ENCODE measurements at places on chromosomes 5 and 9.

DNA sequence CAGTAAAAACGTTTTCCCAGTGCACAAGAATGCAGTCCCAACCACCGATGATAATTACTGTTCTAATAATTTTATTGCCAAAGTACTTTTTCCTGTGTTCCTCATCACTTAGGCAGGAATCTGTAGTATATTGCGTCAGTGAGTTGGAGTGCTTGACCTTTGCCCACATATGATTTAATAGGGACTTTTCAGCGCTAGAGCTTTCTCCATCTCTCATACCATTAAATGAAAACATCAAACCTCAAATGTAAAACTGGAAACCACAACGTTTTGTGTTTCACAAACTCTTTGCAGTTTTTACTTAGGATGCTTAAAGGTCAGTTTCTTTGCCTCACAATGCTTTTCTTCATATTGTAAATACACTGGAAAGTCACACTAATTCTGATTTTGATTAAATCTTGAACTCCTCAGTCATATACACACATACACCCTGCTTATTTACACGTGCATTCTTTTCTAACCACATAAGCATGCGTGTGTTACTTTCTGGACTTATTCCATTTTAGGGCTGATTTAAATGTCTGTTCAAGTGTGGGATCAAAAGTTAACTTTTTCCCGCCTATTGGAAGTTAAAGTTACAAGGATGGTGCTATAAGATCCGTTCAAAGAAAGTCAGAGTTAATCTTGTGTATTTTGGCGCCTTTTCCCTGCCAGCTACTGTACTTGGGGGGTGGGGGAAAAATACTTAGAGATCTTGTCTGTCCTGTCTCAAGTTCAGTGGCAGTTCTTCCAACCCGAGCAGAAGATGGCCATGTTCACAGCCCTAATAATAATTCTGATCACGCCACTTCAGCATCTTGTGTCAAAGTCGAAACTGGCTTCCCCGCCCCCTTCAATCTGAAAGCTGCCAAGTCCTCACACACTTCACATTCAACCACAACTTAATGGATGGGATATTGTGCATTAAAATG lies 6.6 kb upstream of the NFIB start:
- no peak for DNase-seq

GRCh38 chr5:180113660-180114303 lies 42.2 kb upstream of the RNF130 start:
- DNase-seq, result no peak

DNA sequence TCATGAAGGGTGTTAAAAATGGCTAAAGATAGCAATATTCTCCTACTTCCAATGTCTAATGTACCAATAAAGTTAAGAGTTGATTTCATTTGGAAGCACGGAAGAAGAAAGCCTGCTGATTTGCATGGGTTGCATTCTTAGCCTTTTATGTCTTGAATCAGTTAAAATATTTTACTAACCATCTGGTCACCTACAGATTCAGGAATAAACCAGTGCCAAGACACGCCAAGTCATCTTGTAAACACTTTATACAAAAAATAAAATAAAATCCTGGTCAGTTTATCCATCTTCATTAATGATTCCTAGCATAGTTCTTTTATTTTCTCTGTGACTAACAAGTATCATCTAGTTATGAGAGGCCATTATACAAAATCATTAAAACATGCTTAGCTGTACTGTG lies 1031.6 kb upstream of the WWC1 start:
- no peak for DNase-seq

DNA sequence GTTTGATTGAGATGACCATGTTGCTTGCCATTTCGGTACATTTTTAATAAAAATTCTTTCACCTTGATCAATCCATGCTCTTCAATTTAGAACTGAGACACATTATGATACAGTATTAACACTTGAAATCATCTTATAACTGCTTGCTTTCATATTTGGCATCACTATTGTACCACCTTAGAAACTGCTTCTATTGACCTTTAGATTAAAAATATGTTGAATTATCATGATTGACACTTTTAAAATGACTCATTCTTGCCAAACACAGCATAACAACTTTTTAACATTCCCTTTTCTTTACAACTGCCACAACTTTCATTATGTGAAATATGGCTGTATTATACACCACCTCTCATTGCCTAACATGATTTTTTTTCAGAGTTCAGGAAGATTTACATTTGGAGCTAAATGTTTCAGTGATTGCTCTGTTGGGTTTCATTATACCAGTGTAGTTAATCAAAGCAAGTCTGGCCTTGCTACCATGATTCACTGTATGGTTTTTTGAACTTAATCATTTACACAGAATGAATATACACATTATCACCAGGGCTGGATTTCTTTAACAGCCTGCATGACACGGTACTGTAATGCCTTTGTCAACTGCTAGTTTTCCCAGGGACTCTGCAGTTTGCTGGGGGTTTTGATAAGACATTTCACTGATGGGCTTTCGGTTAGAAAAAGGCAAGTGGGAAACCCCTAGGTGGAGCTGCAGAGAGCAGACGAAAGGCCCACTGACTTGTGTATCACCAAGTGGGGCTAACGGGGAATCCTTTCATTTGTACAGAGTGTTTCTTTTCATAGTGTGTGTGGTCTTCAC lies 93.6 kb upstream of the TLE4 start:
- DNase-seq, result no peak

- no peak for DNase-seq
Measured at GRCh38 chr5:80865551-80865950, 94.6 kb upstream of the RASGRF2 start.

GRCh38 chr5:79133121-79133656 lies 21.6 kb downstream of the BHMT start:
- DNase-seq, result no peak

DNA sequence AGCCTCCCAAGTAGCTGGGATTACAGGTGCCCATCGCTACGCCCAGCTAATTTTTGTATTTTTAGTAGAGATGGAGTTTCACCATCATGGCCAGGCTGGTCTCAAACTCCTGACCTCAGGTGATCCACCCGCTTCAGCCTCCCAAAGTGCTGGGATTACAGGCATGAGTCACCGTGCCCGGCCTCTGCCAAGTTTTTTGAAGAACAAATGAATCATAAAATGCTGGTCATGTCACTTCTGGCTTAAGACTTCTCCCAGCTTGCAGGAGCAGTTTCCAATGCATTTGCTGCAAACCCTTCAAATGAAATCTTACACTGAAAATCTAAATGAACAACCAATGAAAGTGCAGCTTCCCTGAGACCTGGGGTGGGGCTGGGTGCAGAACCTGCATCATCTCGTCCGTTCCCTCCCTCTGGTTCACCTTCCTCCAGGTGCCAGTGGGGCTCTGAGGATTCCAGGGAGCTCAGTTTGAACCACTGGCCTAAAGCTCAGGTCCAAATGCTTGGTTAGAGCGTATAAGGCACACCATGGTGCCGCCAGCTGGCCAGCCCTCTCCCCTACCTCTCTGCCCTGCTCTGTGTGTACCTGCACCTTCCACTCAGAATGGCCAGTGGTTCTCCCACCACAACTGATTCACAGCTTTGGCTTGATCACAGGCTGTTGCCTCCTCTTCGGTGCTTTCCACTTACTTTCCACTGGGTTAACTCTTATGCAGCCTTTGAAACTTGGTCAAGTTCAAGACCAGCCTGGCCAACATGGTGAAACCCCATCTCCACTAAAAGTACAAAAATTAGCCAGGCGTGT lies 39.8 kb upstream of the FUBP3 start:
- no peak for DNase-seq

DNA sequence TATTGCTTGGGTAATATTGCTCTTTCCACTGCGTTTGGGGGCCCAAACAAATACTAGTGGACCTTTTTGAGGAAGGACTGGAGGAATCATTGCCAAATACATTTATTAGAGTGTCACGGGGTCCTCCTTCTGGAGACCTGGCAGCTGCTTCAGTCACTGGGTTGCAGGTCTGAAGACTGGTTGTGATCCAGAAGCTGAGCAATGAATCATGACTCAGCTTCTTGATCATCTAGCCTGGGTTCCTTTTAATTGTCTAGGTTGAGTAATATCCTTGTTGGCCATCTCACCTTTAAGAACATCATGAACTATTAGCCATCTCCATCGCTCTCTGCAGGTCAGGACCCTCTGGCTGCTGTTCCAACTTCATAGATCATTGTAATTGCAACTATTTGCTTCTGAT lies 15.4 kb upstream of the UBAP1 start:
- no peak for DNase-seq

- DNase-seq, result no peak
Measured at GRCh38 chr9:123584202-123585176, 228.5 kb downstream of the CRB2 start.

DNA sequence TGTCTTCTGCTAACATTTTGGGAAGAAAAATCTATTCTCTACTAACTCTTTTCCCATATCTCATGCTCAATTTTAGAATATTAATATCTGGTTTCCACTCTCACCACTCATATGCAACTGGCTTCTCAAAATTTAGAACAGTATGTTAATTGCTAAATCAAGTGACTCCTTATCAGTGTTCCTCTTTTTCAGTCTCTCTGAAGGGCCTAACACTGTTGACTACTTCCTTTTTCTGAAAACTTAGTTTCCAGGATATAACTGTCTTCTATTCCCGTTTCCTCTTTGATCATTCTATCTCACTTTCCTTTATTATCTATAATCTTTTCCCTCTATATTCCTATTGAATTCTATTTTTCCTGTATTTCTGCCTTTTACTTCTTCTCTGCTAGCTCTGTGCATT lies 1717.2 kb upstream of the C9orf72 start:
- DNase-seq, result no peak

DNA sequence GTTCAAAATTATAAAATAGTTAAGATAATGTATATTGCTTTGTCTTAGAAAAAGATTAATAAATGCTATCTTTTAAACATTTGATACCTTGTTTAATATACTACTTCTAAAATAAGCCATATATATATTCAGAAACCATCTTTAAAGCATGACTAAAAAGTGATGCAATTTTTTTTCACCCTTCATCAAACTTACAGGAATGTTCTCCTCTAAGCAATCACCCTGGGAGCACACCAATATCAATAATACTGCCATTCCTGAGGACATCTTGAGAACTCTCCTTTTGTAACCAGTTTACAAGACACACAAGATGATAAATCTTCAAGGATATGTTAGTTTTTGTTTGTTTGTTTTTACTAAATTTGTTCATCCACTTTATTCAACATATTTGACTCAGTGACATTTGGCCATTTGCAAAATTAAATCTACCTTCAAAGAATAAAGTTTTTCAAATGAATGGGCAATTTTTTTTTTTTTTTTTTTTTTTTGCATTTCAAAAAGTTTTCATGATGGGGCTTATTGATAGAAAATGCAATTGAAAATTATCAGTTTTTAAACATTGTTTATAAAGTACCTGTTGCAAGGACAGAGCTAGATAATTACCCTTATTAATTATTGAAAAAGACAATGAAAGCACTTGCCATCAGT lies 17.2 kb downstream of the FOXD1 start:
- no peak for DNase-seq

DNA sequence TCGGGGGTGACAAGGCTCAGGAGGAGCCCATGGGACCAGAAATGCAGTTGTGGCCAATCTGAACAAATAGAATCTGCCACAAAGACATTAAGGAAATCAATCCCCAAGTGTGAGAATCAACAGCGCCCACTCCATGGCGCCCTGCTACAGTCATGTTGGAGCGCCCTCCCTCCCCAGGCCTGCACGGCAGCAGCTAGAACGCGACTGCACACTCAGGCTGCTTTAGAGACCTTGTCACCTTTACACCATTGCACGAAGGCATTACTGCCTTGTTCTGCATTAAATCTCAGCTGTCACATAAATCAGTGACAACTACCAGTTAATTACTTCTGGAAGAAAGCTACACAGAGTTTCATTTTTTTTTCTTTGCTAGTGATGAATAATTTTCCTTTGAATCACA lies 98.7 kb upstream of the SPIN1 start:
- no peak for DNase-seq

GRCh38 chr5:10593531-10594181 lies 29.8 kb downstream of the ANKRD33B start:
- no peak for DNase-seq

DNA sequence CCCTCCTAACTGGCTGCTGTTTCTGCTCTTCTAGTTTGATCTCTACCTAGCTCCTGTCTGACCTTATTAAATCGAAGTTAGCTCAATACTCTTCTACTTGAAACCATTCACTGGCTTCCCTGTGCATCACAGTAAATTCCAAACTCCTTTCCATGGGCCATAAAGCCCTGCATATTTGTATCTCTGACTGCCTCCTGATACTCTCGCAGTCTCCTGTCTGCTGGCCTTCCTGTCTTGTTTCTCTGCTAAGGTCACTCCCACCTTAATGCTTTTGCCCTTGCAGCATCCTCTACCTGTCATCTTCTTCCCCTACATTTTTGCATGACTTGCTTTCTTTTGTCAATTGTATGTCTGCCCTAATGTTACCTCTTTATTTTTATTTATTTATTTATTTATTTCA lies 44.8 kb downstream of the SNCAIP start:
- DNase-seq, result no peak

- DNase-seq, result no peak
Measured at GRCh38 chr5:74595143-74595925, 45.2 kb downstream of the ENC1 start.

DNA sequence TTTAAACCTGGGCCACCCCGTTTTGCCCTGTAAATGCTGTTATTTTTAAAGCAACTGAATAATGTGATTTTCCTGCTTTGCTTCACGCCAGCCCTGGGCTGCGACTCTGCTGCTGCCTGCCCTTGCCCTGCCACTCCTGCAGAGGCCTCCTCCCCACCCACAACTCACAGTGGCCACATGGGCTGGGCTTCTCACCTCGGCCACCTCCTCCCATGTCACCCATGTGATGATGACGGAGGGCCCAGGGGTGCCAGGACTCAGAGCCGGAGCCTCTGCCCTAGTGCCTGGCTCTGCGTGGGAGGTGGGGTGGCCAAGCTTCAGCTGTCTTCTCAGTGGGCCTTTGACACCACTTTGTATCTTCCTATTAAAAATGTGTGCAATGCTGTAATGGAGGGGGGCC lies 48.1 kb upstream of the NKD2 start:
- DNase-seq, result no peak

- no peak for DNase-seq
Measured at GRCh38 chr9:126702151-126703001, 88.6 kb downstream of the LMX1B start.

All from stimulated activated CD8-positive, alpha-beta memory T cell treated with anti-CD3 and anti-CD28 coated beads, Interleukin-4, amount 100 ng/mL, for 1 hour (primary cell).